ENCODE measurements at places on chromosomes 1 and 21.

DNA sequence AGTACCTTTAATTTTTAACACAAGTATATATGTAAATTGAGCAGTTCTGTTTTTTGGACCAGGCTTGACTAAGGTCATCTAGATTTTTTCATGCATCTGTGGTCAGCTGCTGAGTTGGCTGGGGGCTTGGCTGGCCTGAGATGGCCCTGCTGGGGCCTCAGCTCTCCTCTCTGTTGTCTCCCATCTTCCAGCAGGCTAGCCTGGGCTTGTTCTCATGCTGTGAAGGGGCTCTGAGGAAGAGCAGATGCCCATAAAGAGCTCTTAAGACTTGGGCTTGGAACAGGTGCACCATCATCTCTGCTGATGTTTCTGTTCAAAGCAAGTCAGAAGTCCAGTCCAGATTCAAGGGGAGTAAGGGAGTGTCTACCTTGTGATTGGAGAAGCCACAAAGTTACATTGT is 51.2 kb upstream of the TNR start:
- no peak for DNase-seq

DNA sequence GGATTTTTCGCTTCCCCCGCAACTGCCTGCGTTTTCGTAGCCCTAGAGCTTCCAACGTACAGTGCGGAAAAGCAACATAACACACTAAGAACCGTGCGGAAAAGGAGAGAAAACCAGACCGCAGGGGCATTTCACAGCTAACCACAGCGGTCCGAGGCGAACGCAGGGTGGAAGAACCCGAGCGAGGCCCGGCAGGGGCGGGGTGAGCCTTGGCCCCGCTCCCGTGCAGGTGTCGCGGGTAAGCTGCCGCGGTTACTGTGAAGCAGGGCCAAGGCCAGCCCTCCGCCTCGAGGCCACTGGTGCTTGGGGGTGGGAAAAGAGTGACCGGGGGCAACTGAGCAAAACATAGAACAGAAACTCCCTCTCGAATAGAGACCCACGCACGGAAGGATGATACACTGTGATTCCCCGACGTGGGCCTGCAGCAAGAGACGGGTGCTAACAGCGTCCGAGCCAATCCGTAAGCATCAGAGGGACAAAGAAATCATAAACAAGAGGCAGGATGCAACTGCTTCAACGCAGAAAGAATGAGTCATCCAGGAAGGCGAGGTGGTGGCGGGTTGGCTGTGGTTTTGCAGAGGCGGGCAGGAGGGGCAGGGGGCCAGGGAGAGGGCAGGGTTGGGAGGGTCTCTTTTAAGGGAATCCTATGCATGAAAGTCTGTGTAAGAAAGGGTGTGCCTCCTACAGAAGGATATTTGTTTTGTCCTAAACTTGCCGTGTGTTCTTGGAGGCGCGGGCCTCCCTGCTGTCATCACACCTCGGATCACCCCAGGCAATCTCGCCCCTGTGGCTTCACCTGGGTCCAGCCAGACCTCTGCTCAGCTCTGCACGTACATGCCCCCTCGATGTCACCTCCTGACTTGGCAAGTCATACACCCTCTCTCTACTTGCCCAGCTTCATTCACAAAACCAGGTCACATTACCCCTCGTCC is 7.3 kb downstream of the GNG4 start:
- DNase-seq = no peak

- DNase-seq = no peak
Observed at GRCh38 chr1:26375081-26375480, 2.5 kb upstream of the ZNF683 start.

DNA sequence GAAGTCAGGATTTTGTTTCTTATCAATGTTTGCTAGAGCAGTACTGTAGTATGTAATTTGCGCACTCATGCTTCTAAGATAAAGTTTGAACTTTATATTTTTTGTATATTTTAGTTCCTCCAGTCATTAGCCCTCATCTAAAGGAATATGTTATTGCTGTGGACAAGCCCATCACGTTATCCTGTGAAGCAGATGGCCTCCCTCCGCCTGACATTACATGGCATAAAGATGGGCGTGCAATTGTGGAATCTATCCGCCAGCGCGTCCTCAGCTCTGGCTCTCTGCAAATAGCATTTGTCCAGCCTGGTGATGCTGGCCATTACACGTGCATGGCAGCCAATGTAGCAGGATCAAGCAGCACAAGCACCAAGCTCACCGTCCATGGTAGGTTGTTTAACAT is 252.2 kb downstream of the TPR start:
- DNase-seq = no peak

GRCh38 chr1:160521554-160521953 is 1.5 kb downstream of the SLAMF6 start:
- no peak for DNase-seq

- no peak for DNase-seq
Observed at GRCh38 chr21:19468991-19469715, 1065.6 kb upstream of the TMPRSS15 start.

- DNase-seq = no peak
Observed at GRCh38 chr1:42305639-42306038, 29.4 kb downstream of the FOXJ3 start.

- no peak for DNase-seq
Observed at GRCh38 chr1:194369060-194369459, 1182.6 kb upstream of the B3GALT2 start.

DNA sequence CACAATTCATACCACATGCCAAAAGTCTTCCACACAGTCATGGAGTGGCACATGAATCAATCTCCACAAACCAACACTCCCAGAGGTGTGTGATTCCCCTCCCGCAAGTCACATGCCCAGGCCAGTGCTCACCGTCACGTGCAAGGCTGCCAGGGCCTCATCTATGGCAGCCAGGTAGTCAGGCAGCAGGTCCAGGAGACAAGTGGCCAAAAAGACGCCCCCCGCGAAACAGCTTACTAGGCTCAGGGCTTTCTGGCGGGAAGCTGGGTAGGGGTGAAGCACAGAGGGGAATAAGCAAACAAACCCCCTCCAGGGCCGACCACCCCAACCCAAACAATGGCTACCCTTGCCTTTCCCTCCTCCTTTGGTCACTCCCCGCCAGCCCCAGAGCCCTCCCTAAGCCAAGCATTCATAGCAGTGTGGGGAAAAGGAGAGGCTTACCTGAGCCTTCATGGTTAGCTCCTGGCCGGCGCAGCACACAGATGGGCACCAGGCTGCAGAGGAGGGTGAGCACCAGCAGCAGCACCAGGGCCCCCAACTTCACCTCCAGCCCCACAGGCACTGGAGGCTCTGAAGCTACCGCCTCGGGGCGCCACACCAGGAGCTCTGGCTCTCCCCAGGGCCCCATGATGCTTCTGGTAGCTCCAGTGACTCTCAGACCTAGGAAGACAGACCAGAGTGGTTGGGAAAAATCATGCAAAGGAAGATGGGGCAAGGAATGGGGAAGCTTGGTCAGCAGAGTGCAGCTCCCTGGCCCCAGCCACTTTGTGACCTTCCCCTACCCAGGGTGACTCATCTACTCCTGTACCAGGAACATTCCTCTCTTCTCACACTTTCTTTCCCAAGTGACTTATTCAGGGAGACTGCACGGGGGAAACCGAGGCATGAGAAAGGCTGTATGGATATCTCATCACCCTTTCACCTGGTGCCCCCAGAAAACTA is 978 bp downstream of the SLC39A1 start:
- DNase-seq = no peak

DNA sequence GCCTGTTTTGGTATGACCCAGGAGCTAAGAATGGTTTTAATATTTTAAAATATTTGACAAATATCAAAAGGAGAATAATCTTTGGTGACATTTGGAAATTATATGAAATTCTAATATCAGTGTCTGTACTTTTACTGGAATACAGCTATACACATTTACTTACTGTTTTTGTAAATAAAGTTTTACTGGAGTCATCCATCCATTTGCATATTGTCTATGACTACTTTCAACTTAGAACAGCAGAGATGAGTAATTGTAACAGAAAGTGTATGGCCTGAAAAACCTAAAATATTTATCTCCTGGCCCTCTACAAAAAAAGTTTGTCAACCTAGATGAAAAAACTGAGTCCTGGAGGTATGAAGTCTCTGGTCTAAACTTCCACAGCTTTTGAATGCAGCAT is 5.8 kb upstream of the MAP3K7CL start:
- no peak for DNase-seq
